ENCODE measurements at places on chromosomes 12 and 14. TPM values are rescaled to one million over a fixed set of nuclear protein-coding genes. Genes with fewer than 3 reads are reported as not detected.

DNA sequence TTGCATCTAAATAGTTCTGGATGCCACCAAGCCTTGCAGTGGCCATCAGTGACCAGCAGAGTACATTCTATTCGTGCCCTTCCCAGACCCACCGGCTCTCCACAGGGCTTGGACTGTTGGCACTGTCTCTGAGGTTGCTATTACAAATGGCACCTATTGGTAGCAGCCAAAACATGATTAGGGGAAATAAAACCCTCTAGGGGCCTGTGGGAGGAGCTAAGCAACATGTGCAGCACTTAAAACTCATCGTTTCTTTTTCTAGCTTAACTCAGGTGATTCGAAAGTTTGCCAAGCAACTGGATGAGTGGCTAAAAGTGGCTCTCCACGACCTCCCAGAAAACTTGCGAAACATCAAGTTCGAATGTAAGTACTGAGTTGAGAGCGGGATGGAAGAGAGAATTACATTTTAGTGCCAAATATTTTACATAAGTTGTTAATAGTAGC lies 65.4 kb upstream of the RIC8B start:
- peak; percentile 6 for DNase-seq

The PTPN6 gene
- 31.8 TPM for total RNA-seq

GRCh38 chr12:123905319-123905925 lies 67.2 kb downstream of the CCDC92 start:
- no peak for DNase-seq

GRCh38 chr12:22312336-22312735 lies 22.2 kb downstream of the ST8SIA1 start:
- DNase-seq = no peak

DNA sequence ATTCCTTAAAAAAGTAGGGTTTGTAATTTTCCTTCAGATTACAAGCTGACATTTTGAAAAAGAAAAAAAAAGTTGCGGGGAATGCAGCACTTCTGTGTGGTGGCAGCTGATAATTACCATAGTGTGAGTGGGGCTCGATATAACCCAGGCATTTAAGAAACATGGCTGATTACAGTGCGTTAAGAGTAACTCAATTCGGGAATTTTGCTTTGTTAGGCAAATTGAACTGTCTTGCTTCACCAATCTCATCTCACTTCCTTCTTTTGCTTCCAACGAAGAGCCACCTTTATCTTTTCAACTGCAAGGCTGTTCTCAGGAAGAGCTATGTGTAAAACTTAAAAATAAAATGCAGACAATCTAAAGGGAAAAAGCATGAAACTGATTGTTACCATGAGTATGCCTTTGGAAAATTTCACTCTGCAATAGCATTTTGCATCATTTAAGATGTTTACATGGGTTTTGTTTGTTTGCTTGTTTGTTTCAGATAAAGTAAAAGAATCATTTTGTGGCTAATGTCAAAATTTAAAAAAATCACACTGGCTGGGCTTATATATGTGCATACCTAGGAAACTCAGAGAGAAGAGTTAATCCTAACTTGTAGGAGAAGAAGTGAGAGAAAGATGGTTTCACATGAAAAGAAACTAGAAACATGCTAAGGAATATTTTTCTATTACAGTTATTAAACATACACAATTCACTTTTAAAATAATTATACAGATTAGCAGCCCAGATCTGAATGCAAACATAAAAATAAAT lies 295.9 kb upstream of the ATP2B1 start:
- DNase-seq = no peak

GRCh38 chr12:27545665-27546064 lies 21.7 kb downstream of the PPFIBP1 start:
- DNase-seq = no peak

DNA sequence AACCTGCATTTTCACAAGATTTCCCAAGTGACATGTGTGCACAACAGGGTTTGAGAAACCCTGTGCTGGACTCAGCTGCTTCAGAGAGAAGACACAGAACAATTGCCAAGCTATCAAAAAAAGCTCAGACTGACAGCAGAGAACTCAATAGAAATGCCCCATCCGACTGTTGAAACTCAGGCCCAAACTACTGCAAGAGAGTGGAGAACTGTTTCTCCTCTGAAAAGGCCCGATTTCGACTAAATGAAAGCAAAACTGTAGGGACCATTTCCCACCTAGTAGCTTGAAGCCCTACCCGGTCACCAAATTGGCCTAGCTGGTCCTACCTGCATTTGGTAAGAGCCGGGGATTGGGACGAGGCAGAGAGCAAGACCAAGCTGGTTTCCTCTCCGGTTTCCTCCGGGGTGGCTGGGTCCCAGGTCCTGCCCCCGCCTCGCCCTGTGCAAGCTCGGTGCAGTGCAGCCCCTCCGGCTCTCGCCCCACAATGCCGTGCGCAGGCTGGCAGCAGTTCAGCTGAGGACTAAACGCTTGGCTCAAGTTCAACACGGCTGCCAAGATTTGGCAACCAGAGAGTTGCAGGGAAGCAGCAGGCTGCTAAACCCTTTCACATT lies 1180.6 kb downstream of the VRK1 start:
- DNase-seq = peak; percentile 94

DNA sequence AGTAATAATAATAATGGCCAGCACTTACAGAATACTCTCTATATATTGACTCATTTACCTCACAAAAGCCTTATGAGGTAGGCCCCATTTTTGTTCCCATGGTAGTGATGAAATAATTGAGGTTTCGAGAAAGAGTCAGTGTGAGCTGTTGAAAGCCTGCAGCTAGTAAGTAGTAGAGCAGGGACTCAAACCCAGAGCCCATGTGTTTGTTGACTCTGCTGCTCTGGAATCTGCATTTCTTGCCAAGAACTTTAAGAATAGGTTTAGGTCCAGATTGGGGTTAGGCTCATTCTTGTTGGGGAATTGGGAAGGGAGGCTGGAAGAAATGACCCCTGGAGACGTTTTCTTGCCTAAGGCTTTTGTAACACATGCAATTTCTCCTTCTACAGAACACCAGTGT lies 27.9 kb downstream of the DYRK4 start:
- DNase-seq = no peak
